ENCODE measurements at places on chromosomes 11 and 22.

- peak; percentile 92 for DNase-seq
These were observed at the start of gene LTBP3 for GRCh38 chr11:65558002-65558929. LTBP3 (minus strand) TSS chr11:65558359; CDS start chr11:65557959, 400 bp downstream.

DNA sequence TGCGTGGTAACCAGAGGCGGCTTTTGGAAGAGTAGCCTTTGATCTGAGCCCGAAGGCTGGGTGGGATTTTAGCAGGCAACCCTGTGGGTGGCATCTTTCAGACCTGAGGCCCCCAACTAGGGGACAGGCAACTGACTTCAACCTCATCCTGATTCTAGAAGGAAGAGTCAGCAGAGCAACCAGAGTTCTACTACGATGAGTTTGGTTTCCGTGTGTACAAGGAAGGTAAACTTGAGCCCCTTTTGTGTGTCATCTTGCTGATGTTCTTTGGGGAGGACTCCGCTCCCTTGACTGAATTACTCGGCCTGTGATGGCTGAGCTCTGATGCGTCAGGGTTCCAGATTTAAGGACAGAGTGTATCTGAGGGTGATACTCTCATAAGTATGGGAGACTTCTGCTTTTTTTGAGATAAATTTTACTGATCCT lies 31.6 kb downstream of the SGSM3 start:
- no peak for DNase-seq

DNA sequence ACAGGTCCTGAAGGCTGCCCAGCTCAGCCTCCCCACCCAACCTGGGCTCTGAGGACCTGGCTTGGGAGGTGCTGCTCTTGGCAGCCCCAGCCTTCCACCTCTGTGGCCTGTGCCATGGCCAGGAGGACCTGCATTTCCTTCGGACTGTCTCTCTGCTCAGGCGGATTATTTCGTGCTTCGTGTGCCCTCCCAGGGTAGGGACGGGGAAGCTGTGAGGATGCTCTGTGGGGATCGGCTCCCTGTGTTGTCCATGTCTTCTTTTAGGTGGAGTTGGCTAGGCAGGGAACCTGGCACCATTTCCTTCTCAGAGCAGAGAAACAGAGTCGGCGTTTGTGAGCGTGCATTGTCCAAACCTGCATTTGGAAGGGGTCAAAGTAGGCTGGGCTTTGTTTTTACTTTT lies 34.1 kb downstream of the BCR start:
- no peak for DNase-seq

- DNase-seq = no peak
These were observed 14.2 kb downstream of the CD3E start for GRCh38 chr11:118318581-118319336.

DNA sequence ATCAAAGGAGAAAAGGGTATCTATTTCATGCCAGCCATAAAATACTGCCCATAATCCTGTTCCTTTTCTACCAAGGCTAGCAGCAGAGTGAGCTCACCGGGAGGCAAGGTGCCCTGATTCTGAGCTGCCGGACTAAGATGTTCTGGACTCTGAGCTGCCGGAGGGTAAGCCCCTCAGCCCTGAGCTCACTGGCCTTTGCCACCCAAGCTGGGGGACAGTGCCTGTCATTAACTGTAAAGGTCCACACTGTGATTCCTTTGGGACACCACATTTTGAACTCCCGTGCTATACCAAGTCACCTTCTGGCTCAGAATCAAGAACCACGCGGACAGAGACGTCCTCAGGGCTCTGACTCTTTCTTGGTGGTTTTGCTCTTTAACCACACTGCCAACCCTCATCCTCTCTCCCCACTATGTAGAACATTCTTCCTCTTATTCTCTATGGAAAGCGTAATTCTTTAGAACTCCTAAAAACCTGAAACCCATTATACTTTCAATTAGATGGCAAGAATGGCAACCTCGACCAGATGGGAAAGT lies 88.4 kb upstream of the BID start:
- DNase-seq = no peak

DNA sequence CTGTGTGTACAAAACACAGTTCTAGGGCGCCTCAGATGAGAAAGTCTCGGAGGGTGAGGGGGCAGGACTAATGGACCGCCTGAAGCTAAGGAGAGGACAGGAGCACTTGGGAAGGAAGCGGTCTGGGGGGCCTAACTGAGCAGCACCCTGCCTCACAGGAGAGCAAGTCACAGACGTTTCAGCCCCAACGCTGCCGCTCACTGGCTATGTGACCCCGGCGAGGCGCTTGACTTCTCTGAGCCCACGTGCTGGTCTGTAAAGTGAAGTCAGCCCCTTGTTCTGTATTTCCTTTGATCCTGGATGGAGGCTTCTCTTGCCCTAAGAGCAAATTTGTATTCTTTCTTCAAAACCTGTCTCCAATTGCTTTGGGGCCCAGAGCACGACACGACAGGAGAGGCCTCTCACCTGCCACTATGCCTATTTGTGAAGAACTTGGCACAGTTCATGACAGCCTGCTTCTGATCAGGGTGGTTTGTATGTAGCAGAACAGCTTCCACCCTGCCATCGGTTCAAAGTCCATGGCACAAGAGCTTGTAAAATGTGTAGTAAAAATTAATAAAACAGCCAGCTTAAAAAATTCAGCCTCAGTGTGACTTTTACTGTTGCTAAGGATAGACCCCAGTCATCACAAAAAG lies 59.1 kb downstream of the WNT11 start:
- no peak for DNase-seq

DNA sequence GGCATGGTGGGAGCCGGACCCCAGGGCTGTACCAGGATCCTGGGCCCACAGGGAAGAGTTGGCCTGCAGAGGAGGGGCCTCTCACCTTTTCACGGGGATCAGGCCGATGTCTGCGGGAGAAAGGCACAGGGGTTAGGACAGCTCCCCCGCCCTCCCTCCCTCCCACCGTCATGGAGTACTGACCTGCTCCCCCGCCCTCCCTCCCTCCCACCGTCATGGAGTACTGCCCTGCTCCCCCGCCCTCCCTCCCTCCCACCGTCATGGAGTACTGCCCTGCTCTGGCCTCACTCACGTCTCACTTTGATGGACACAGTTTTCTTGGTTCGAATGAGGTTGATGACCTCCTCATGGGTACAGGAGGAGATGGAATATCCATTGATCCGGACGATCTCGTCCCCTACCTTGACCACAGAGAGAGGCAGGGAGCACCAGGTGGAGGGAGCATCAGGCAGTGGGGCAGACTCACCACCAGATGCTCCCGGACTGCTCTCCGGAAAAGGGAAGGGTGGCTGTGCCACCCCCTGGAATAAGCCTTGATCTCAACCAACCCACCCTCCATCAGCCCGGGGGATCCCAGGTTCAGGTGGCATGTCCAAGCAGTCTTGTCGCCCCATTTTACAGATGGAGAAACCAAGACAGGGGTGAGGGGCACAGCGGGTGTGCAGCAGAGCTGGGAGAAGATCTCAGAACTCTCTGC lies 17.1 kb downstream of the USH1C start:
- no peak for DNase-seq

- DNase-seq = peak; percentile 87
These were observed 9.4 kb downstream of the TRIM29 start for GRCh38 chr11:120128392-120129119.

- DNase-seq = no peak
These were observed 14.3 kb upstream of the ANKK1 start for GRCh38 chr11:113373306-113373705.

GRCh38 chr11:117614728-117615127 lies 182.3 kb downstream of the DSCAML1 start:
- DNase-seq = no peak

GRCh38 chr22:29883775-29884097 lies 762 bp downstream of the MTMR3 start:
- DNase-seq = no peak

DNA sequence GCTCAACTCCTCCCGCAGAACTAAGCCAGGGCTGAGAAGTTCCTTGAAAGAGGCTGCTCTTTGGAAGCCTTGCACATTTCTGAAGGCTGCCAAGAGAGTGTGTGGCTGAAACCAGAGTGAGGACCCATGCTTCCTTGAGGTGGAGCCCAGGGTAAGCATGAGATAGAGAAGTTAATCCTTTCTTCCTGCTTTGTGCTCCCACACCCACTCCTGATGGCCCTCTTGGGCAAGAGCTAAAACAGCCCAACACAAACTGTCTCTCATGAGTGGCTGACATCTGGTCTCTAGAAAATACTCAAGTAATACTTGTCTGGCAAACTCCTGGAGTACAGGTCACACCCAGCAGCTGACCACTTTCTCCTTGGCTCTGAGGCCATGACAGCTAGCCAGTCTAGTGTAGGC lies 523.7 kb downstream of the INSC start:
- DNase-seq = no peak

DNA sequence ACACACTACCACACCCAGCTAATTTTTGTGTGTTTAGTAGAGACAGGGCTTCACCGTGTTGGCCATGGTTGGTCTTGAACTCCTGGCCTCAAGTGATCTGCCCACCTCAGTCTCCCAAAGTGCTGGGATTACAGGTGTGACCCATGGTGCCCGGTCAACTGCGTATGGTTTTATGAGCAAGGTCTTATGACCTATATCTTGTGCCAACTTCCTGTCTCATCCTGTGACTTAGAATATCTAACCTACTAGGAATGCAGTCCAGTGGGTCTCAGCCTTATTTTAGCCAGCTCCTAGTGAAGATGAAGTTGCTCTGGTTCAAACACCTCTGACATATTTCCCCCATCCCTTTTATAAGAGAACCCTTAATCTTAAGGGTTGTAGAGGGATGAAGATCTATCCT lies 66.1 kb upstream of the OR5AN1 start:
- no peak for DNase-seq

DNA sequence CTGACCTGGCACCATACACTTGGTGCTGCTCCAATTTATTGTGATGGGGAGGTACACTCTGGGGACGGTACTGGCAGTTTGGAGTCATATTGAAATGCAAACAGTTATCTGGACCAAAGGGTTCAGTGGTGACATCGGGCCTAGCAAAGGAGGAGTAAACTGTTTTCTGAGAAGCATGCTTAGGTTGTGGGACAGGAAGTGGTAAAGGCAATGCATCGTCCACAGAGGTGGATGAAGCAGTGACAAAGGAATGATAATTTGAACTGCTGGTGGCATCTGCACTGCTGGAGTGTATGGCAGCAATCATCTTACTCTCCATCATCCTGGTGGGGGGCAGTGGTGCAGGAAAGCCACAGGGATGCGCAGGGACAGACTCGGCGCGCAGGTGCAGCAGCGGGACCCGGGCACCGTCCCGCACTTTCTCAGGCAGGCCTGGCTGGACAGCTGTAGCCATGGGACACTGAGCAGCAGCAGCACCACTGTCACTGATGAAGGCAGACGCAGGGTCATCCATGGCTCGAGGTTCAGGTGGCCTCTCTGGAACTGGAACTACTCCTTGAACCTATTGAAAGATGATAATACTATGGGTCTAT lies 28.0 kb upstream of the TP53AIP1 start:
- DNase-seq = no peak

DNA sequence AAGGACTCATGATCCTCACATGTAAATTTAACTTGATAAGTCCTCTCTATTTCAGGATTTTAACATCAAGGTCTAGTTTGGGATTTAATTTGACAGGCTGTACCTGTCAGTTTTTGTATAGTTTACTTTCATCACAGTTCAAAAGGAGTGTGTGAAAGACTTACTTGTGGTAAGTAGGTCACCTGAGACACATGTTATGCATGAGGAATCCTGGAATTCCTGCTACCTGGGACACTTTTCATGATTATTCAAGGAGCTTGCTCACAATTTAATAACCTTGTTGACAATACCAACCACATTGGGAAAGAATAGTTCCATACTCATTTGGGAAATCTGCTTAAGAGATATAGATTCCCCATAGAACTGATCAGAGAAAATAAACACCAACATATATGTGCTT lies 15.8 kb upstream of the SLC36A4 start:
- no peak for DNase-seq

- DNase-seq = peak; percentile 83
These were observed at the start of gene VEGFB for GRCh38 chr11:64233913-64234586. VEGFB (plus strand) TSS chr11:64234584; CDS start chr11:64234834, 250 bp downstream.

- DNase-seq = no peak
These were observed 15.9 kb upstream of the FGF3 start for GRCh38 chr11:69834811-69835800.

GRCh38 chr11:132142121-132142520 lies 771.7 kb downstream of the NTM start:
- DNase-seq = no peak

DNA sequence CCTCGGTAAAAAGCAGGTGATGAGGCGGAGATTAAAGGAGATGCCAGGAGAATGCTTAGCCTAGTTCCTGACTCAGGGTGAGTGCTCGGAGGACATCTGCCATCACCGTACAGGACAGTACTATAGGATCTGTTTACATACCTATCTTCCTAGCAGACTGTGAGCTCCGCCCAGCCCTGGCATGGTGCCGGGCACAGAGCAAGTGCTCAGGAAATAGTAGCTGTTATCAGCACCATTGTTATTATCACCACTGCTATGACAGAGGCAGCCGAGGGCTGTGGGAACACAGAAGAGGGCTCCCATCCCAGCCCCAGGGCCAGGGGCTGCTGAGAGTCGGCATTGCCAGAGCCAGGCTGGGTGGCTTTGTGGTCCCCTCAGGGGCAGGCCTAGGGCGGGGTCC lies 642 bp upstream of the SEPTIN3 start:
- DNase-seq = no peak

DNA sequence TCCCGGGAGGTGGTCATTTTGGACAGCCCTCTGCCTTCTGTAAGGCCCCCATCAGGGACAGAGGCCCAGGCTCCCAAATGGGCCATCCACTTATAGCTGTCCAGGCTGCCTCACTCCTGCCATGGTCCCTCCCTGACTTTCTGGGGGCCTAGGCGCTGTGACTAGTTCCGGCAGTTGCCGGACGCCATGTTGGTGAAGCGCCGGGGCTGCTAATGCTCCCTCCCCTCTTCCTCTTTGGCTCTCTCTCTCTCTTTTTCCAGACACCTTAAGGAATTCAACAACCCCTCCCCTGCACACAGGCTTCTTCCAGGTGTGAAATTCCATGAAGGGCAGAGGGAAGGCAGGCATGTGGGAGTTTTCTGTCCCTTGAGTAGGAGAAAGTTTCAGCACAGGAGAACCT lies 445.6 kb downstream of the SOX6 start:
- peak; percentile 11 for DNase-seq

- no peak for DNase-seq
These were observed 12.6 kb downstream of the UCP3 start for GRCh38 chr11:73996161-73996747.

- DNase-seq = no peak
These were observed 413.4 kb downstream of the MN1 start for GRCh38 chr22:27388090-27388600.

- peak; percentile 69 for DNase-seq
These were observed 1.6 kb downstream of the MAML2 start for GRCh38 chr11:96341211-96342013.

GRCh38 chr11:18501629-18502028 lies 25.1 kb downstream of the TSG101 start:
- DNase-seq = no peak

GRCh38 chr11:12842933-12843636 lies 166.0 kb upstream of the RASSF10 start:
- DNase-seq = no peak

DNA sequence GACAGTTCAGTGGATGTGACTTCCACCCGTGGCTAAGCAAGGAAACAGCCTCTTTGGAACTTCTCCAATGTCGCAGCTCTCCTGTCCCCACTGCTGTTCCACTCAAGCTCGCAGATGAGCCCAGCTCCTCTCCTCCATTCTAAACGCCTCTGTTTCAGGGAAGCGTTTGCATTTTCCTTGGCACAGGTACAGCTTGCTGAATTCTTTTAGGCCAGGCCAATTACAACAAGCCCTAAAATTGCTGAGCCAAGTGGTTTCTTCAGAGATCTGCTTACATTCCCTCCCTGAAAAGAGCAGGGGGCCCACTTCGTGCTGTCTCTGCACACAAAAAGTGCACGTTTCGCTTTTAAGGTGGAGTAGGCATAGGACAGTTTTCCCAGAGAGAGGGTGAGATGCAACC lies 91.5 kb upstream of the BLID start:
- peak; percentile 83 for DNase-seq

All from femur (tissue), 1 donor.